ENCODE measurements at places on chromosomes 12 and 14.

DNA sequence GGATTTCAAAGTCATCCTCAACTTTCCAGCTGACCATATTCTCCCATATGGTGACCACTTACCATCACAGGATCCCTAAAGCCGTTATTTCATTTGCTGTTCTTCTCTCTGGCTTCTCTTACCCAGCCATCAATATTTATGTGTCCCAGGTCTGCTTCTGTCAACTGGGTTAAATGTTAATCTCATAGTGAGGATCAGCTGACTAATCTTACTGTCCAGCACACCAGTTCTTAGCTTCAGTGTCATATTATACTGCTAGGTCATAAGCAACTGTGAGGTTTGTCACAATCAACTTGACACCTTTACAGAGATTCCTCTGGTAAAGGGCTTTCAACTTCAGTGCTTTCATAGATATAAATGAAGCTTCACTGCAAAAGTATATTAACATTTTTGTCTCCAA is 294.4 kb downstream of the DIO2 start:
- no peak for DNase-seq

DNA sequence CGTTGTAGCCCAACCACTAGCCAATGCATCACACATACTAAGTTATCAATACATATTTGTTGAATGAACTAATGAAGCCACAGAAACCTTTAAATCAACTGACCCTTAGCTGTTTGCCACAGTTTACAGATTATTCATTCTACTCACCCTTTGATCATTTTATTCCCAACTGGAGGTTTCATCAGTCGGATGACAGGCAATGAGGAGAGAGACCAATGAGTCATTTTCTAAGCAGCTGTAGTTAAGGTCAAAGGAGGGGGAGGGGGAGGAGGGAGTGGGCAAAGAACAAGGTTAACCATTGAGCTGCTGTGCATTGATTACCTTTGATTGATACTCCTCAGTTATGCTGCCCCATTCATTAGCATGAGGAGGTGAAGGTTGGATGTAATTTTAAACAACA is 469.5 kb downstream of the VRK1 start:
- no peak for DNase-seq

- no peak for DNase-seq
Measured at GRCh38 chr12:77667101-77667500, 163.6 kb upstream of the NAV3 start.

- no peak for DNase-seq
Measured at GRCh38 chr14:31283578-31284252, 76.1 kb upstream of the HECTD1 start.

Measured in stimulated activated CD4-positive, alpha-beta T cell treated with anti-CD3 and anti-CD28 coated beads, Interleukin-15, amount 100 ng/mL, for 48 hours (primary cell).